H9 (cell line): ENCODE measurements at places on chromosomes 11 and 22. TPM values are rescaled to one million over a fixed set of nuclear protein-coding genes. Genes with fewer than 3 reads are reported as not detected.

- no peaks in the 10 kb centered on the region for H3K27me3 ChIP-seq
- H3K4me3 ChIP-seq, result 0 out of 3 replicates have a peak overlapping the region, but pooled peaks have one; percentile 12
- H3K4me1 ChIP-seq, result peaks cover 19% of the 10 kb centered on the region
- 0 out of 2 replicates have a peak, but pooled peaks cover 7% of the 10 kb centered on the region for H3K36me3 ChIP-seq
- H3K27ac ChIP-seq, result no peak overlapping the region
- peak; percentile 72 for DNase-seq
Observed at GRCh38 chr11:114319716-114320328, 23.6 kb downstream of the NNMT start.

DNA sequence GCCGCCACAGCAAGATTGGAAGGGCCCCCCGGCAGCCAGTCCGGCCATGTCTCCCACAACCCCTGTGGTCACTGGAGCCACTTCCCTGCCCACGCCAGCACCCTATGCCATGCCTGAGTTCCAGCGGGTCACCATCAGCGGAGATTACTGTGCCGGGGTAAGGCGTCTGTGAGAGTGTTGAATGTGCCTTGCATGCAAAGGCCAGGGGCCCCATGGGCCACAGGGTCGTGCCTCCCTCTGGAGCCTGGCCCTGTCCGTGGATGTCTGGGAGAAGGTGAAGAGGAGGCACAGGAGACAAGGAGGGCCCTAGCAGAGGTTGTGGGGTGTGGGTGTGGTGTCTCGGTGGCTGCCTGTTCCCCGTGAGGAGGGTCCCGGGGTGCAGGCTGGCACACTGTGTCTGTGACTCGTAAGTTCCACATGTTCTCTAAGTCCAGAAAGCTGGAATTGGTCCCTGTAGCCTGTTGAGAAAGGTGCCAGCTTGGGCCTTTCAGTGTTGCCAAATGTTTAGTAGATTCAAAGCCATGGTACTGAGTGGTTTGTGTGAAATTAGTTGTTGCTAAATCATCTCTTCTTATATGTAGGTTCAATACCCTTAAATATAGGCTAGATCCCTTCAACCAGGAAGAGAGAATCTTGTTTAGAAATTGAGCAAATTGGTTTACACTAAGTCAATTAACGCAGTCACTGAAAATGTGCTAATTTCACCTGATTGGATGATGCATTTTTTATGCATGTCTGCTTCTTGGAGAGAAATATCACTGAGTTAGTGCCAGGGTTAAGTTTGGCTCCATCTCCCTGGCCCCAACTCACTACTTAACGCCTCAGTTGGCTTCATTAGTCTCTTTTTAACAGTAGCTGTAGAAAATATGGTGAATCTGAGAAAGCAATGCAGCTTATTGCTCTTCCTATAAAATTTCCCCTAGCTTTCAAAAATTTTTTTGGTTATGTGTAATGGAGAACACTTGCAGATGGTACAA, 23.8 kb downstream of the AMPD3 start:
- DNase-seq, result no peak
- no peaks in the 10 kb centered on the region for H3K36me3 ChIP-seq
- no peaks in the 10 kb centered on the region for H3K27me3 ChIP-seq
- H3K4me3 ChIP-seq, result no peak overlapping the region
- H3K27ac ChIP-seq, result no peak overlapping the region

- H3K36me3 ChIP-seq, result no peaks in the 10 kb centered on the region
- no peaks in the 10 kb centered on the region for H3K4me1 ChIP-seq
- DNase-seq, result no peak
- no peak overlapping the region for H3K27ac ChIP-seq
Observed at GRCh38 chr11:19080579-19080993, 20.1 kb upstream of the MRGPRX2 start.

The POLR2F gene
- 141 and 147 TPM in 2 replicates for total RNA-seq

The PSMC3 gene
- 179 TPM in 2 replicates for total RNA-seq

GRCh38 chr11:46465683-46466082, 74.1 kb upstream of the CHRM4 start:
- peaks cover 4% of the 10 kb centered on the region for H3K36me3 ChIP-seq
- no peaks in the 10 kb centered on the region for H3K27me3 ChIP-seq
- DNase-seq, result no peak
- no peak overlapping the region for H3K4me3 ChIP-seq
- no peak overlapping the region for H3K27ac ChIP-seq
- H3K4me1 ChIP-seq, result no peaks in the 10 kb centered on the region; the same call in 1 of the 2 replicates

DNA sequence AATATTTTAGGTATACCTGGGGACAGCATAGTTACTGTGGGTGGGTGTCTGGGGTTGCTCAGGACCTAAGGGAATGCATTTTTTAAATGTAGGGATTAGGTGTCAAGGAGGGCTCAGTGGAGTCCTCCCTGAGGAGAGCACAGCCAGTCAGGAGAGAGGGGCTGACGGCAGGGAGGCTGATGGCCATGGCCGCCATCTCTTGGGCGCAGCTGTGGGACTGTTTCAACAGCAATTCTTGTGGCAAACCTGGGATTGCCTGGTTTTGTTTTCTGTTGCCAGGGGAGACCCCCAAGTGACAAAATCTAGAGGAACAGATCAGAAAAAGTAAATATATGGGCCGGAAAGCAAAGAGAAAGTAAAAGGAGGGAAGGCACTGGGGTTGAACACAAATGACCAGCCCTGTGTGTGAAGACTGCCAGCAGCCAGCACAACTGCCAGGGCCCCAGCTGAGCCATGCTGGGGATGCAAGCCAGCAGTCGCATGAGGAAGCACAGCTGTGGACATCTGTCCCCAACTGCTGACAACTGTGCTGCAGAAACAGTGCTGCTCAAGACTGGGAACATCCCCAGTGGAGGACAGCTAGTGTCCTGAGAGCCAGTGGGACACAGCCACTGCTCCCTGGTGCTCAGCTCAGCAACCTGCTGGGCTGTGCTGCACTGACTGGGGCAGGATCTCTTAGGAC, 10.5 kb downstream of the MIF start:
- H3K36me3 ChIP-seq, result peaks cover 17% of the 10 kb centered on the region
- no peak for DNase-seq
- 0 out of 2 replicates have a peak, but pooled peaks cover 2% of the 10 kb centered on the region for H3K4me1 ChIP-seq
- H3K4me3 ChIP-seq, result no peak overlapping the region
- H3K27me3 ChIP-seq, result no peaks in the 10 kb centered on the region

DNA sequence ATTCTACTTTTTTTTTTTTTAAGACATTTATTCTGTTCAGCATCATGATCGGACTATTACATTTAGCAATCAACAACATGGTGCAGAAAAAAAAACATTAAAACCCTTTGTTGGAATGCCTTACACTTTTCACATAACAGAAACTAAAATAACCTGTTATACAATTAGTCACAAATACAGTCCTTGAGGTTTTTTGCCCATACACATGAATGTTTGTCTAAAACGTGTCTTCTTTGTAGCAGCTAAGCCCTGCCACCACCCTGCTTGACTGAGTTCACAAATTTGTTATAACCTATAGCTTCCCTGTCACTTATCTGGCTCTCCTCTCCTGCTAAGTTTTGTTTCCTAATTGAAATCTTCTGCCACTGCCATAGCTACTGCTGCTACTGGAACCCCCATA, 75.4 kb upstream of the ARHGAP20 start:
- H3K27me3 ChIP-seq, result no peaks in the 10 kb centered on the region
- no peak overlapping the region for H3K4me3 ChIP-seq
- no peak for DNase-seq
- no peaks in the 10 kb centered on the region for H3K4me1 ChIP-seq
- H3K36me3 ChIP-seq, result no peaks in the 10 kb centered on the region; the same call in 1 of the 2 replicates

DNA sequence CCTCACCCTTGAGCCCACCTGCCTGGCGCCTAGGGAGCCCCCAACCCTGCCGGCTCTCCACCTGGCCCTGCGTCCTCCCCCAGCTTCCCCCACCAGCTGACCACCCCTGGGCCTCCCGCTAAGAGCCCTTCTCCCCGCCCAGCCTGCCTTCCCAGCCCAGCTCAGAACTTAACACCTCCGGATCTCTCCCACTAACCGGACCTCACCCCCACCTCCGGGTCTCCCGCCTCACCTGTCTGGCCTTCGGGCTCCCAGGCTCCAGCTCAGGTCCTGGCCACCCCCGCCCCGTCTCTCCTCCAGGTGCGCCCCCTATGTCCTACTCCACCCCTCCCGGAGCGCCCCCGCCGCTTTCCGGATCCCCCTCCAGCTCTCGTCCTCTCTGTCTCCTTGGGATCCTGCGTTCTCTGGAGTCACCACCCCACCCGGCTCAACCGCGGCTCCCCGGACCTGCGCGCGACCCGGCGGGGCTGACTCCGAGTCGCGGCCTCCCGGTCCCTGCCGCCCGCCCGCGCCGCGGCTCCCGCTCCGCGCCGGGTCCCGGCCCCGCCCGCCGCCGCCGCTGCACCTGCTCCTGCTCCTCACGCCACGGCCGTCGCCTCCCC, at the start of gene KCNJ11:
Gene KCNJ11 (minus strand): TSS at position 51 of the 602 bp plus-strand sequence. CDS start 568 bp downstream, outside the sequence.
- no peaks in the 10 kb centered on the region for H3K27me3 ChIP-seq
- H3K27ac ChIP-seq, result no peak within 1 kb of the TSS
- H3K36me3 ChIP-seq, result peaks cover 8% of the 10 kb centered on the region; the same call in 2 of the 3 replicates
- DNase-seq, result peak; percentile 71
- H3K4me3 ChIP-seq, result peak within 1 kb of the TSS; percentile 69
- H3K4me1 ChIP-seq, result no peaks in the 10 kb centered on the region; the same call in 1 of the 2 replicates

DNA sequence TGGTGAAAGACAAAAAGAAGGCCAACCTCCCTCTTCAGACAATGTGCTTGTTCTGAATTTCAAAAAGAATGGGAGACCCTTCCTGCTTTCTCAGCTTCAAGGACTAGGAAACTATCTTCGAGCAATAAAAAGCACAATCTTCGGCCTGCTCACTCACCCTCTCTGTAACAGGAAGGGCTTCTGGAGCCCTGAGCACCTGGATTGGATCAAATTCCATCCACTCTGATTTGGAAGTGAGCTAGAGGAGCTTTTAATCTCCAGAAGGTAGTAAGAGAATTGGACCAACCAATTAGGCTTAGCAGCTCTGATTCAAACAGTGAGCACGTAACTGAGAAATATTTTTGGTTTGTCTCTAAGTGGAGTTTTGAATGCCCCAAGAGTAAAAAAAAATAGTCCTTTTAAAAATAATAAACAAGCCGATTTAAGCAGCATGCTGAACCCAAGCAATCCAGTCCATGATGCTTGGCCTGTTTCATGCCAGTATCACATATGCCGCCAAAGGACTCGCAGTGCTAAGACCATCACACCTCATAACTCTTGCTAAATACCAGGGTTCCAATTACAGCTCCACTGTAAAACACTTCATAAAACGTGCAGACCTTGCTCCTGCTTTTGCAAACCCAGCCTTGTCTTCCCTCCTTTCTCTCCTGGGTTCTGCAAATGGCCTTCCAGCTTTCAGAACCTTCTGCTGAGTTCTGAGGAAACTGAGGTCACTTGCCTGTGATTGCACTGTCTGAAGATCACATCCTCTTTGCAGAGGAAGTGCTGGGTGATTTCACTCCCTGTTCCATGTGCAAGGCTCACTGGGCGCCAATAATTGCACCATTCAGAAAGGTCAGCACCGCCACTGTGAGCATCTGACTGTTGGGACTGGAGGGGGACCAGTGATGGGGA, 74.4 kb downstream of the SLC1A2 start:
- H3K4me1 ChIP-seq, result peaks cover 4% of the 10 kb centered on the region; the same call in 1 of the 2 replicates
- H3K36me3 ChIP-seq, result no peaks in the 10 kb centered on the region
- H3K27ac ChIP-seq, result no peak overlapping the region
- H3K27me3 ChIP-seq, result peaks cover 2% of the 10 kb centered on the region; the same call in 1 of the 2 replicates
- no peak for DNase-seq

- H3K36me3 ChIP-seq, result no peaks in the 10 kb centered on the region; the same call in 2 of the 3 replicates
- H3K4me3 ChIP-seq, result no peak overlapping the region
- H3K27ac ChIP-seq, result no peak overlapping the region
- DNase-seq, result no peak
- no peaks in the 10 kb centered on the region for H3K27me3 ChIP-seq
- no peaks in the 10 kb centered on the region for H3K4me1 ChIP-seq
Observed at GRCh38 chr22:49614966-49615965, 212.4 kb downstream of the BRD1 start.

- no peaks in the 10 kb centered on the region for H3K36me3 ChIP-seq
- no peaks in the 10 kb centered on the region for H3K27me3 ChIP-seq
- no peak within 1 kb of the TSS for H3K27ac ChIP-seq
Observed at GRCh38 chr11:118342503-118343161, at the start of gene CD3D. CD3D (minus strand) TSS chr11:118342705; CDS start chr11:118342607, 98 bp downstream.

The KCNQ1 gene
- total RNA-seq, result 2.2 and 2.3 TPM in 2 replicates

- H3K27me3 ChIP-seq, result no peaks in the 10 kb centered on the region
- H3K4me1 ChIP-seq, result peaks cover 9% of the 10 kb centered on the region; the same call in 1 of the 2 replicates
- H3K27ac ChIP-seq, result no peak overlapping the region
Observed at GRCh38 chr11:85346484-85346883, 280.7 kb downstream of the DLG2 start.

- peaks cover 2% of the 10 kb centered on the region; the same call in 1 of the 2 replicates for H3K4me1 ChIP-seq
- H3K27me3 ChIP-seq, result peaks cover 7% of the 10 kb centered on the region; the same call in 1 of the 2 replicates
- peak overlapping the region; percentile 77 for H3K4me3 ChIP-seq
- DNase-seq, result peak; percentile 59
- no peak overlapping the region for H3K27ac ChIP-seq
Observed at GRCh38 chr11:45847911-45848316, 639 bp downstream of the CRY2 start.

GRCh38 chr11:134438542-134439537, 26.8 kb upstream of the B3GAT1 start:
- H3K4me3 ChIP-seq, result no peak overlapping the region
- no peaks in the 10 kb centered on the region for H3K36me3 ChIP-seq
- H3K27me3 ChIP-seq, result no peaks in the 10 kb centered on the region
- no peak for DNase-seq
- H3K4me1 ChIP-seq, result 0 out of 2 replicates have a peak, but pooled peaks cover 6% of the 10 kb centered on the region
- no peak overlapping the region for H3K27ac ChIP-seq

The CCDC157 gene
- 4.3 and 4.8 TPM in 2 replicates for total RNA-seq

GRCh38 chr11:22807391-22807790, 22.2 kb downstream of the SVIP start:
- H3K27ac ChIP-seq, result no peak overlapping the region
- peaks cover 4% of the 10 kb centered on the region; the same call in 1 of the 2 replicates for H3K36me3 ChIP-seq
- H3K4me3 ChIP-seq, result no peak overlapping the region
- DNase-seq, result no peak

DNA sequence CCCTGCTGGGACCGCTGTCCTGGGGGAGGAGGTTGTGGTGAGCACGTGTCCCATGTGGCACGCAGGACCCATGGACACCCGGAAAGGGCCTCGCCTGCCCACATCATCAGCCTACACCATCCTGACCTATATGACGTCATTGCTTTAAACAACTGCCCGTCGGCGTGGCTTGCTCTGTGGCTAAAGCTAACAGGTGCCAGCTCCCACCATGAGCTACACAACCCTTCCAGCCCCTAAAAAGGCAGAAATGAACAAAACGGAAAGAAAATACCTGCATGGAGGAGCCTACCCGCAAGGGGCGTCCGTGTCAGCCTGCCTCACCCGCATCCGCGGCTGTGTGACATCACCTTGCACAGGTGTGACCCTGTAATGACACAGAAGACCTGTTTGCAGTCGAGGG, 481.8 kb downstream of the BRD1 start:
- H3K4me1 ChIP-seq, result no peaks in the 10 kb centered on the region
- no peak for DNase-seq
- no peaks in the 10 kb centered on the region for H3K27me3 ChIP-seq
- no peaks in the 10 kb centered on the region for H3K36me3 ChIP-seq
- H3K4me3 ChIP-seq, result no peak overlapping the region
